ENCODE measurements at places on chromosomes 7 and 10.

DNA sequence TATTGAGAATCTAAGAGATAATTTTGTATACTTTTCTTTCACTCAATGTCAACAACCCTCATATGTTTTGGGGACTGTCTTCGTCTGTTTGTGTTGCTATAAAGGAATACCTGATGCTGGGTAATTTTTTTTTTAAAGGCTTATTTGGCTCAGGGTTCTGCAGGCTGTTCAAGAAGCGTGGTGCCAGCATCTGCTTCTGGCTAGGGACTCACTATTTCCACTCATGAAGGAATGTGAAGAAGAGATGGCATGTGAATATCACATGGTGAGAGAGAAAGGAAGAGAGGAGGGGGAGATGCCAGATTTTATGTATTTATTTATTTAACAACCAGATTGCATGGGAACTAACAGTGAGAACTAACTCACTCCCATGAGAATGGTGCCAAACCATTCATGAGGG lies 827.4 kb upstream of the PHF14 start:
- no peak for DNase-seq

- DNase-seq = no peak
These were observed 104.7 kb downstream of the SORBS1 start for GRCh38 chr10:95456516-95456915.

GRCh38 chr10:132677096-132677472 lies 108.9 kb downstream of the NKX6-2 start:
- DNase-seq = no peak

DNA sequence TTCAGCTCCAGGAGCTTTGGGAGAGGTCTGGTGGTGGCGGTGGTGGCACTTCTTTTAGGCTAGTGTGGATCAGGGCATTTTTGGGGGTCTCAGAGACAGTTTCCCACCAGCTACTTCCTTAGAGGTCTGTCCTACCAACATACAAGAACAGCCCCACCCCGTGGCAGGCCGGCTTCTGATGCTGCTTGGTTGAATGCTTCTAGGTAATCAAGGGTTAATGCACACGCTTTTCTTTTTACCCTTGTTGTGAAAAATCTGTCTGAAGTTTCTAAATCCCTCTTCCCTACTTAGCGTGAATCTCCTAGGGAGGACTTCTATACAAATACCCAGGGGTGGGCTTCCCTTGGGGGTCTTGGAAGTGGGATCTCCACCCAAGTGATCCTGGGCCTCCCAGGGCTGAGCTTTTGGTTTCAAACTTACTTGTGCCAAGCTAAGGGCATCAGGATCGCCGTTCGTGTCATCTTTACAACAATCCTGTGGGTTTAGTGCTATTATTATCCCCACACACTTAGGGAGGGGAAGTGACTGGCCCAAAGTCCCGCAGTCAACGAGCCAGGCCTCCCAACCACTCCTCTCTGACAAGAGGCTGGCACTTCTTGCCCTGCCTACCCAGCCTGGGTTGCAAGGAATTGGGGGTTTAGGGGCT lies 1.7 kb downstream of the SH2B2 start:
- no peak for DNase-seq
